Activated T-cell treated with anti-CD3 and anti-CD28 coated beads for 48 hours (primary cell): ENCODE measurements at places on chromosomes 13 and 19.

DNA sequence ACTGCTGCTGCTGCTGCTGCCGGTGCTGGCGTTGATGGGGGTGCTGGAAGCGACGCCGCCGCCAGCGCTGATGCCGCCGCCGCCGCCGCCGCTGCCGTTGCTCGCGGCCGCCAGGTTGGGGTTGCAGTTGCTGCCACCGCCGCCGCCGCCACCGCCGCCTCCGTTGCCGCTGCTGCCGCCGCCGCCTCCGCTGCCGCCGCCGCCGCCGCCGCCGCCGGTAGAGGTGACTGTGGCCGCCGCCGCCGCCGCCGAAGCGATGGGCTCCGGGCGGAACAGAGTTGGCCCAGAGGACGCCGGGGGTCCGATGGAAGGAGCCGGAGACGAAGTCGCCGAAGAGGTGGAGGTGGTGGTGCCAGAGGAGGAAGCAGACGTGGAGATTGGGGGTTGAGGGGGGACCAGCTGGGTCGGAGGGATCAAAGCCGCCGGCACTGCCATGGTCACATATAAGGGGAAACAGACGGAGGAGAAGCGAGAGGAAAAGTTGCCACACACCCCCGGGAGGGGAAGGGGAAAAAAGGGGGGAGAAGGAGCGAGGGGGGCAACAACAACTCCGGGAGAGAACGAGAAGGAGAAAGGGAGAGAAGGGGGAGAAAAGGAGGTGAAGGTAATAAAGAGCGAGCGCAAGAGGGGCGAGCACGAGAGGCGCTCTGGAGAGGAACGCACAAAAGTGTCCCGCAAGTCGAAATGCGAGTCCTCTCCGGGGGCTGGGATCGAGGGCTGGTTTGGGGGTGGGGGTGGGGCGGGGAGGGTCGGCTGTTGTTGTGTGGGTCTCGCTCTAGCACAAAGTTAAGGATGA, 471 bp downstream of the DACH1 start:
- no peak for DNase-seq

GRCh38 chr13:22086597-22087330, 415.9 kb downstream of the FGF9 start:
- DNase-seq: no peak

DNA sequence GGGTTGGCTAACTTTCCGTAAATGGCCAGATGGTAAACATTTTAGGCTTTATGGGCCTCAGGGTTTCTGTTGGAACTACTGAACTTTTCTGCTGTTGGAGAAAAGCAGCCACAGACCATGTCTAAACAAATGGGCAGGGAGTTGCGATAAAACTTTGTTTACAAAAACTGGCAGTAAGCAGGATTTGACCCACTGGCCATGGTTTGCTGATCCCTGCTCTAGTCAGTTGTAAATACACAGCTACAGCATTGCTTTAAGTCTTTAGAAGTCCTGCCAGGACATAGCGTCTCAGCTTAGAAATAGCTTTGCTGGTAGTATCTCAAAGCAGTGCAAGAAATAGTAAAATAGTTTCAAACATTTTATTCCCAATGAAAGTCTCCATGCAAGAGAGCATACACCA, 88.4 kb downstream of the NALCN start:
- no peak for DNase-seq

- DNase-seq: no peak
Measured at GRCh38 chr13:101149735-101150384, 266.4 kb downstream of the NALCN start.

GRCh38 chr13:87107651-87108050, 563.5 kb upstream of the SLITRK5 start:
- no peak for DNase-seq

DNA sequence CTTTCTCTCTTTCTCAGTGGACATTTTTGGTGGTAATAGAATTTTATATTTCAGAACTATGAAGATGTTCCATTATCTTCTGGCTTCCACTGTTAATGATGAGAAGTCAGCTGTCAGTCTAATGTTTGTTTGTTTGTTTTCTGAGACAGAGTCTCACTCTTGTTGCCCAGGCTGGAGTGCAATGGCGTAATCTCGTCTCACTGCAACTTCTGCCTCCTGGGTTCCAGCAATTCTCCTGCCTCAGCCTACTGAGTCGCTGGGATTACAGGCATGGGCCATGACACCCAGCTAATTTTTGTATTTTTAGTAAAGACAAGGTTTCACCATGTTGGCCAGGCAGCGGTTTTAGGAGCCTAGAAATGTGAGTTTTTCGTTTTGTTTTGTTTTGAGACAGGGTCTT, 4.7 kb downstream of the ZNF317 start:
- no peak for DNase-seq
